ENCODE measurements at places on chromosomes 13 and 19. TPM values are rescaled to one million over a fixed set of nuclear protein-coding genes. Genes with fewer than 3 reads are reported as not detected.

Gene CGB1
- total RNA-seq: 0.87 TPM

Gene FBN3
- total RNA-seq: 62.2 TPM

Gene AMER2
- 0.18 TPM for total RNA-seq

GRCh38 chr13:48942131-48942530 lies 33.6 kb upstream of the FNDC3A start:
- H3K36me3 ChIP-seq: no peaks in the 10 kb centered on the region
- H3K27ac ChIP-seq: no peak overlapping the region
- H3K27me3 ChIP-seq: no peaks in the 10 kb centered on the region
- DNase-seq: no peak
- H3K4me3 ChIP-seq: no peak overlapping the region
